ENCODE measurements at places on chromosomes 5 and 9. TPM values are rescaled to one million over a fixed set of nuclear protein-coding genes. Genes with fewer than 3 reads are reported as not detected.

DNA sequence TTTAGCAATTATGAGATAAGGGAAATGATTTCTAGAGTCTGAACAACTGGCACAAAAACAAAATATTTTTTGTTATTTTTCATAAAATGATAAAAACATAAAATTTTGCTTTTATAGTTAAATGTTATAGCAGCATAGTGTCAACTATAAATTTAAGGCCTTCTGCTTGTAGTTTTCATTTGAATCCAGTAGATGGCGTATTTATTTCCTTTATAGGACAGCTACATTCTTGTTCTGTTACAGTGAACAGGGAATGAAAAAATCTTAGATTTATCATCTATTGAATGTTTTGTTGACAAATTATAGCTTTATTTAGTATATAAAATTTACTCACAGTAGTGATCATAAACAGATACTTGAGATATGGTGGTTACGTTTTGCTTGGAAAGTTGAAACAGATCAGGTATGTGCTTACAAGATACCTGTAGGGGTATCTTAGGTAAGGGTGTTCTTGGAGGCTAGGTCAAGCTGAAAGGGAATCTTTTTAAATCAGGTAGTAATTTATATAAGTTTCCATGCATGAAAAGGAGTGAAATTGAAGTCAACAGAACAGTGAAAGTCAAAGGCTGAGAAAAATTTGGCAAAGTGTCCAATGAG lies 239.3 kb upstream of the GRIN3A start:
- no peak for DNase-seq

DNA sequence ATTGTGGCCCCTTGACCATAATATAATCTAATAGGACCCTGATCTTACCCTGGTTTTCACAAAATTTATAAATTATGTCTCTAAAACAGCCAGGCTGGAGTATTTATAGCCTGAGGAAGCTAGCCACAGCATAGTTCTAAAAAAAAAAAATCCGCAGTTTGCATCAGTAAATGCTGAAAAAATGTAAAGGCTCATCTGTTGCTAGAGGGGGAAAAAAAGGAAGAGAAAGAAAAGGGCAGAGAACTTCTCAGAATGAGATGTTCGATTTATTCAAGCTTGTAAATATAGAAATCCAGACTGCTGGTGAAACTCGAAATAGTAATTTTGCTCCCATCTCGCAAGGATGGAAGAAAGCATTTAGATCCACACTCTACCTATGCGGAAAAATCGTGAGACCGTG lies 467.5 kb downstream of the NTRK2 start:
- no peak for DNase-seq

Gene PKD2L2
- total RNA-seq: 0.62 TPM

GRCh38 chr5:68225911-68226545 lies 10.5 kb downstream of the PIK3R1 start:
- DNase-seq: no peak

Gene SV2C
- 0.67 TPM for total RNA-seq

GRCh38 chr5:143350751-143351602 lies 52.5 kb downstream of the NR3C1 start:
- DNase-seq: no peak

GRCh38 chr5:180593446-180594206 lies 2.3 kb upstream of the SCGB3A1 start:
- peak; percentile 43 for DNase-seq

Gene LPAR1
- 10.6 TPM for total RNA-seq

DNA sequence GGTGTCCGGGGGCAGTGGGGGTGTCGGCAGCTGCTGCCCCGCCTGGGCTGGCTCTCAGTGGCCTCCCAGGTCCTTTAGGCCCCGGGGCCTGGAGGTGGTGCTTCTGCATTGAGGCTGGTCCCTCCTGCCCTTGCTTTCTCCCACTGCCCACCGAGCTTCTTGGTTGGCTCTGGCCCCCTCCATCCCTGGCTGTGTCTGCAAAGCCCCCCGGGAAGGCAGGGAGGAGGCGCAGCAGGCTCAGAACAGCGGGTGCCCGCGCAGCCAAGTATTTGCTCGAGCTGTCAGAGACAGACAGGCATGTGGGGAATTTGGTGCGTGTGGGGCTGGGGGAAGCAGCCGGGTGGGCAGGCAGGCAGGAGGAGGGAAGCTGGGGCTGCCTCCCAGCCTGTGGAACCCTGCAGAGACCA lies 11.5 kb downstream of the CXXC5 start:
- DNase-seq: no peak

- DNase-seq: no peak
Measured at GRCh38 chr5:156762771-156763170, 87.3 kb upstream of the PPP1R2B start.

Gene NIPSNAP3A
- total RNA-seq: 27.1 TPM

Gene KDM3B
- total RNA-seq: 48.5 TPM

Gene HTR1A
- total RNA-seq: not detected

DNA sequence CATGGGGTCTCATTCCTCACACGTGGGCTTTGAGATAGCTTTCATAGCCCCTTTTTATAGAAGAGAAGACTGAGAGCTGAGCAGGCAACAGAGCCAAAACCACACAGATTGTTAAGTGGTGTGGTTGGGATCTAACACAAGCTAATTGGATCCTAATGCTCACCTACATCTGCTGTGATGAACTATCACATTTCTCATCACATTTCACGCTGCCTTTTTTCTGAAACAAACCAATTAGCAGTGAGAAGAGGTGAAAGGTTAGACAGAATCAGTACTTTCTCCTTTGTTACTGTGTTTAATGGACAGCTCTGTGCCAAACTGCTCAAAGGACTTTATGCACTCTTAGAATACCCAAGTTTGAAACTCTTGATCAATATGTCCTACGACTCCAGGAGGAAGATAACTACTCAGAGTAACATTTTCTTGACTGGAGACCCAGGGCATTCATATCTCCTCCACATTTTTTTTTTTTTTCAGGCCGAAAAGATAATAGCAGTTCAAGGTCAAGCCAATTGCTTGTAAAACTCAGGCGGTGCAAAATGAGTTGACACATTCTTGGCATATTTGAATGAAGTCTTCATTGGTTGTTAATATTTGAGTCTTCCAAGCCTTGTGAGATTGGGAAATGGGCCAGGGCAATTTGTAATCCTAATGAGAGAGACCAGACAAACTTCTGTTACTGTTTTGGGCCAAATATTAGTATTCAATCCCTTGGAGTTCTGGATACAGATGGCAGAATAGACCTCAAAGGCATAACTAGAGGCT lies 138.4 kb downstream of the KCTD16 start:
- DNase-seq: no peak

GRCh38 chr5:37831821-37832534 lies 7.9 kb downstream of the GDNF start:
- no peak for DNase-seq

- DNase-seq: no peak
Measured at GRCh38 chr9:126672634-126673284, 59.0 kb downstream of the LMX1B start.

- DNase-seq: no peak
Measured at GRCh38 chr5:81105261-81105877, 127.8 kb upstream of the CKMT2 start.

Gene AQP7
- 80.4 TPM for total RNA-seq

GRCh38 chr5:180286-180918 lies 10.9 kb upstream of the LRRC14B start:
- DNase-seq: no peak

DNA sequence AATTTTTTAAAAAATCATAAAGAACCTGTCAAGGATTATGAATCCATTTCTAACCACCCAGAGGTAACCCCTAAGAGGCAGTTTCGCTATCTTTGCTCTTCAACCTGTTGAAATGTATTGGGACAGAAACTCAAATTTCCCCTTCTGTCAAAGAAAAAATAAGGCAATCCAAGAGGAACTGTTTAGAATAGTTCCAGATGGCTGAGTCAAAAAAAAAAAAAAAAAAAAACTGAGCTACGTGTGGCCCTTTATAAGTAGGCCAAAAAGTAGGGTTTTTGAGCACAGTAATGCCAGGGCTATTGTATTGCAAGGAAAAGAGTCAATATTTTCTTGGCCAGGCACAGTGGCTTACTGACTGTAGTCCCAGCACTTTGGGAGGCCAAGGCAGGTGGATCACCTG lies 94.9 kb downstream of the RAD23B start:
- no peak for DNase-seq

GRCh38 chr9:136331030-136331429 lies 3.7 kb downstream of the GPSM1 start:
- DNase-seq: no peak

GRCh38 chr9:98107926-98108325 lies 11.1 kb downstream of the TRIM14 start:
- no peak for DNase-seq

Gene HK3
- 4.3 TPM for total RNA-seq

DNA sequence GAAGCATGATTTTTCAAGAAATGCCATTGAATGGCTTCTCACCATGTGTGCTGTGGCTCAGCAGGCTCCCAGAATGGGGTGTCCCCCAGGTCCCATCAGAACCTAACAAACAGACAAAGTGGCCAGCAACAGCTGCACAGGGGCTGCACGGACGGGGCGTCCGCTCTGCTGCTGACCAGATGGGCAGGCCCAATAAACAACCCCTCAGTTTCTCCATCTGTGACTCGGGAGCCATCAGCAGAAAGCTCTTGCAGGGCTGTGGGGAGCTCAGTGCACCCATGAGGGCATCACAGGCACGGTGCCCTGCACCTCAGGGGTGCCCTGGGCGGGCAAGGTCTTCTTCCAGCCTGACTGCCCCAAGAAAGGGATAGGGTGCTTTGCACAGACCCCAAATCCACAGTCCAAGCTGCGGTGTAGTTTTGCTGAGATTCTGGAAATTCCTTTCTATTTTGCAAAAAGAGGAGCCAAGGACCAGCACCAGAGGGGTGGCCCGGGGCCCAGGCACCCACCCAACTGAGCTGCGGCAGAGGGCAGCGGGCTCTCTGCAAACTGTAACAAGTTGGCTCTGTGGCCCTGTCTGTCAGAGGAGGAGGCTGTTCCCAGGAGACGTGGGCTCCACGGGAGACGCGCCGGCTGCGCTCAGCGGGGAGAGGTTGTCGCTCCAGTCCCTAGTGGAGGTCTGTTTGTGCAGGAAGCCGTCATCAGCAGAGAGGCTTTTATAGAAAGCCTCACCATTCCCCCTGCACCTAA lies 138.7 kb upstream of the PPP1R26 start:
- DNase-seq: peak; percentile 60

DNA sequence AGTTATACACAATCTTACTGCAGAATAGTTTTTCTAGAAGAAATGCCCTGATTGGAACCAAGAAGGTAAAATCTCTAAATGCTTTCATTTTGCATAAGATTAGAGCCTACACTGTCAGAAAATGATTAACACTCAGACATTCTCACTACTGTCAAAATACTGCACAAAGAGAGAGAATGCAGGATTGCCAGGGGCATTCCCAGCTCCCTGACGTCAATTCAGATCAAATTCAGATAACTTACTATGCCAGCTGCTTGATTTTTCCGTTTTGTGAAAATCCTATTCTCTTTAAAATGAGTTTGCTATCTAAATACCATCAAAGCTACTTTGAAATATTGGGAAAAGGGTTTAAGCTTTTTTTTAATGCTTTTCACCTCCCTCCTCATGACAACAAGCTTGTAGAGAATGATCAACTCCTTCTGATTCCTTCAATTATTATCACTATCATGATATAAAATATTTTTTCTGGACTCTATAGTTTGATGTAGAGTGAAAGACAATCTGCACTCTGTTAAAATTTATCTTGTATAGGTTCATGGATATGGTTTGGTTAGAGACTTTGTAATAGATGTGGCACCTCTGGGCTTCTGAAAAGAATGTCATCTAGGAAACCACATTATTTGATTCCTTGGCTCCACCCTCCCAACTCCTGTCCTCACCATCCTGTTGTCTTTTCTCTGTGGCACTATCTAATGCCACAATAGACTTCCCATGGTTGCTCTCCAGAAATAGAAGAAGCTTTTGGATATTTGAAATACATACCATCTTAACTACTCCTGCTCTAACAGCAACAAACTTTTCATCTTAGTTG lies 407.7 kb downstream of the PDE4D start:
- DNase-seq: no peak

DNA sequence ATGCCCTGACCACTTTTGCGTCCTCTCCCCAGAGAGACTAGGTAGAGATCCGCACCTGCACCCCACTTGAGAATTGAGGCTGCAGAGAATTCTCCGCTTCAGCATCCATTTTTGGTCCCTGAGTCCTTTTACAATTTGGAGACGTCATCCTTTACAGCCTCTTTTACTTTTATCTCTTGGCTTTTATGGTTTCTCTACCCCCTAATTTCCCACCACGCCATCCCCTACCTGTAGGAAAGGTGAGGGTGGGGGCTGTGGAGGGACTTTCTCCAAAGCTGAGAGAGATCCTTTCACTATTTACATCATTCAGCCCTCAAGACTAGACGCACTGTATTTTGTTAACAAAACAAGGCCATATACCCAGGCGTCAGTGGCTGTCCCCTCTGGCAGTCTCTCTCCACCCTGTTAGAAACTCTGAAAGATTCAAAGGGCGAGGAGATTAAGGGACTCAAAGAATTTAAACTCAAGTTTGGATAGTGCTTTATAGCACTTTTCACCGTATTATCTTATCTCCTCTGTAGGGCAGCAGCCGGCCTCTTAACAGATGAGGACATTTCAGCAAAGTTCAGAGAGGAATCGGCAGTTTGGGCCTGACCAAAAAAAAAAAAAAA lies 1.7 kb downstream of the MSX2 start:
- DNase-seq: no peak

Gene MEGF10
- 0.32 TPM for total RNA-seq

DNA sequence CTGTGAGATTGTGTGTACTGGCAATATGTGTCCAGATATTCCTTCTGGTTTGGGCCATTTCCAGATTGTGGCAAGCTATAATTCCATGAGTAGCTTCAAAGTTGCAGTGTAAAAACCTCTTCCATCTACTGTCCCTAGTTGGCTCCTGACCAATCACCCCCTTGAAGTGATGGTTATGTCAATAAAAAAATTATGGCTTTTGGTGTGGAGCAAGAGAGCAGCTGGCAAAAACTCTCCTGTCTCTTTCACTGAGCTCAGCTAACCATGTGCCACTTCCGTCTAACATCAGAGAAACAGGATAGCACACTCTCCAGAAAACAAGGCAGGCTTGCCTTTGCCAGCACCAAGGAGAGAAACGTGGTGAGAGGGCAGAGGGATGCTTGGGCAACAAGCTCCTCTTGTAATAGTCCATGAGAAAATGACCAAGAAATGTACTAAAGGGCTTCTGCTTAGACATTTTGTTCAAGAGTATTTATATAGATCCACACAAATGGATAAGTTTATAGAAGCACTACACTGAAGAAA lies 914.4 kb upstream of the SEMA6A start:
- no peak for DNase-seq

Gene PCA3
- not detected for total RNA-seq

Gene CDC25C
- 0.19 TPM for total RNA-seq

- no peak for DNase-seq
Measured at GRCh38 chr5:14217587-14217986, 74.4 kb downstream of the TRIO start.

Gene SLC6A3
- 0.19 TPM for total RNA-seq

Gene CDC20B
- not detected for total RNA-seq

- DNase-seq: no peak
Measured at GRCh38 chr9:92029553-92029952, 79.5 kb upstream of the ROR2 start.

Gene POMT1
- total RNA-seq: 24.6 TPM
